H1 (cell line): ENCODE measurements at places on chromosomes 6 and 20.

DNA sequence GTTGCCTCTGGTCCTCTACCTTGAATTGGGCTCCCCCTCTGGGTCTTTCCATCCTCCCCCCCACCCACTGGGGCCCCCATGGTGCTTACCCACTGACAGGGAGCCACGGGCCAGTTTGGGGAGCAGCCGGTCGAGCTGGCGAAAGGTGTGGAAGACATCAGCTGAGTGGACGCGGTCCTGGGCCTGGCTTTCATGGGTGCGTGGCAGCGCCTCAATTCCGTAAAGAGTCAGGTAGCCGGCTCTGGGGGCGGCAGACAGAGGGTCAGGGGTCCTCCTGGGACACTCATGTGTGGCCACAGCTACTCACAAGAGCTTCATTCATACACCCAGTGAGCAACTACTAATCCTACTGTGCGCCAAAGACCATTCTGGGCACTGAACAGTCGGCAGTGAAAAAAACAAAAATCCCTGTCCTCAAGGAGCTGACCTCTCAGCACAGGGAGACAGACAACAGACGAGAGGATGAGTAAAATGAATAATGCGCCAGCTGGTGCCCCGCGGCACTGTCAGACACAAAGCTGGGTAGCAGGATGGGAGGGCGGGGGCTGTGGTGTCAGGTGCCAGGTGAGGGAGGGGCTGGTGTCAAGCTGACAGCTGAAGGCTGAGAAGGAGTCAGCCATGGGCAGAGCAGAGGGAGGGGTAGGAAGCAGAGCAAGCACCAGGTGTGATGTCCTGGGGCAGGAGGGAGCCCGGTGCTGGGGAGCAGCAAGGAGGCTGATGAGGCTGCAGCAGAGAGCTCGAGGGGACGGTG, 28.3 kb downstream of the PTGIS start:
- no peak overlapping the region for H3K4me3 ChIP-seq
- no peaks in the 10 kb centered on the region for H3K27me3 ChIP-seq
- H3K4me1 ChIP-seq = no peaks in the 10 kb centered on the region

- no peak overlapping the region for H3K27ac ChIP-seq
- no peak for DNase-seq
- H3K4me1 ChIP-seq = no peaks in the 10 kb centered on the region
These were observed 3.6 kb upstream of the BRD2 start for GRCh38 chr6:32964776-32965175.

DNA sequence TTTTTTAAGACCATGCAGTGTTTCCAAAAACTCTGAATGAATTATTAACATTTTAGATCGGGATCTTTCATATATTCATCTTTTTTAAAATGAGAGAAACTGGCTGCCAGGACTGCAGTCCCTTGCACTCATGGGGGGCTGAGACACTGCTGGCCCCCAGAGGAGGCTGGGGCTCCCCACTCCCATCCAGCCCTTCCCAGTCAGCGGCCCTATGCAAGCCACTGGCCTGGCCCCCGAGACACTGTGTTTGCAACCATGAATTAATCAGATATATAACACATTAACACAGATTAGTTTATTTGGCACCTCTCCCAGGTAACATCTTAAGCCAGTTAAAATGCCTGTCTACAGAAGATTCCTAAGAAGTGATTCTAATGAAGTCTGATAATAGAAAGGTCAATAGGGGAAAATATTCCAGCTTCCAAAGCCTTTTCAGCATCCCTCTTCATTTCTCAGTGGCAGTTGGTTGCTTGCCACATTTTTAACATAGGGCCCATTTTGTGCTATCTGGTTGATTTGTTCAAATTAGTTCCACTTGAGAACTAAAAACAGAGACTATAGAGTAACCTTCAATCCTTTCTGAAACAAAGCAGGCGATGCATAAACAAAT, 184.4 kb upstream of the FBXL4 start:
- H3K27ac ChIP-seq = no peak overlapping the region
- H3K27me3 ChIP-seq = no peaks in the 10 kb centered on the region
- no peaks in the 10 kb centered on the region for H3K4me1 ChIP-seq

GRCh38 chr6:140379919-140380318, 1005.5 kb upstream of the CITED2 start:
- no peak overlapping the region for H3K4me3 ChIP-seq
- DNase-seq = no peak
- H3K4me1 ChIP-seq = no peaks in the 10 kb centered on the region
- H3K36me3 ChIP-seq = no peaks in the 10 kb centered on the region; the same call in 1 of the 2 replicates
- H3K27me3 ChIP-seq = no peaks in the 10 kb centered on the region
